AG09319 (cell line): ENCODE measurements at places on chromosomes 11 and 22.

DNA sequence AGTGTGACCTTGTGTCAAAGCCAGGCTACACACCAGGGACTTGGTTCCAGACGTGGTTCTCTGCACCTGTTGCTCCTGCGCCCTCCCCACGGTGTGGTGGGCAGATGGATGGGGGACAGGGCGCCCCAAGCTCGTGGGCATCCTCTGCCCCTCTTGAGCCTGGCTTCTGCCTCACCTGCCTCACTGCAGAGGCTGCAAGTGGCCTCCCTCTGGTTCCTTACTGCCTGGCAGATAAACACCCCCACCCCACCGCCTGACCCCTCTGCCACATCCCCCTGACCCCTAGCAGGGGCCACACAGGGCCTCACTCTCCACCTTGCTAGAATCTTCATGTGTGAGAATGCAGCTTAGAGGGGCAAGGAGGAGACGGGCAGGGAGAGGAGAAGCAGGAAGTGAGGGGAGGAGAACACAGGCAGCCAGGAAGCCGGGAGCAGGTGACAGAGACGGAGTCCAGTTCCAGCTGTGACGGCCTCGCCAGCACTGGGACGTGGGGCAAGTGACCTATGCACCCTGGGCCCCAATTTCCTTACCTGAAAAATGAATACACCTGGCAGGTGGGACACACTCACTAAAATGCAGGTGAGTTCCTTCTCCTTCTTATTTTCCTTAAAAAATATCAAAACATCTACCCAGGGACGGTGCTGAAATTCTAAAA is 178.3 kb downstream of the EFCAB6 start:
- DNase-seq = no peak

DNA sequence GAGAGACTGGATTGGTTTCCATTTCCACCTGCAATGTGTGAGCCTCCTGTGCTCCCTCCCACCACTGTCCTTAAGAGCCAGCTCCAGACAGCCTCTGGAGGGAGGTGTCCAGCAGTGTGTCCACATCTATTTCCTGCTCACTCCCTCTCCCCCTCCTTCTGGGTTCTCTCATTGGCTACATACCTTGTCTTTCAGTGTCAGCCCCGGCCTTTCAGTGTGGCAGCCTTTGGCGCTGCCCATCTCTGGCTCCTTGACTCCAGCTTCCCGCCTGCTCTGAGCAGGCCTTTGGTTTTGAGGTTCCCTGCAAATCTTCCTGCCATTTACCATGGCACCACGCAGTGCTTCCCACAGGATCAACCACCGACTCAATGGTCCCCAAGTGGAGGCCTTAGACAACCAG is 19.0 kb upstream of the PTPRJ start:
- DNase-seq = no peak

DNA sequence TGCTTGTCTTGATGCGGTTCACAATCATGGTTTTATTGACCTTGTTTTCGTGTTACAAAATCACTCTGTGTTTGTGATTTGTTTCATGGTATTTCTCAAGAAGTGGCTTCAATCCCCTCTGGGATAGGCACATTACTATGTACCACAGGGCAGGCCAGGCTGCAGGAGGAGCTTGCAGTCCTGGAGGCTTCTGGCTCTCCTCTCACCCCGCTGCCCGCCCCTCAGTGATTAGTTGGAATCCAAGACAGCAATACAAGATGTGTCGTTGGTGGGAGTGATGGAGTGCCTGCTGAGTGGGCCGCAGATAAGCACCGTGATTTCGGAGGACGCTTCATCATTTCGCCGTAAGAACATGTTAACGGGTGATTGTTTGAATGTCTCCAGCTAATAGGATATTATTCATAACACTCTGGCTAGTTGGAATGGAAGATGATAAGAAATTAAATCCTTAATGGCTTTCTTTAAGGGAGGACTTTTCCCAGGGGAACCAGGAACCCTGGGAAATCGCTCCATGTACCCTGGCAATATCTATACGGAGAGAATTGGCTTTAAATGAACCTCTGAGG is 384.4 kb downstream of the MIAT start:
- DNase-seq = no peak

DNA sequence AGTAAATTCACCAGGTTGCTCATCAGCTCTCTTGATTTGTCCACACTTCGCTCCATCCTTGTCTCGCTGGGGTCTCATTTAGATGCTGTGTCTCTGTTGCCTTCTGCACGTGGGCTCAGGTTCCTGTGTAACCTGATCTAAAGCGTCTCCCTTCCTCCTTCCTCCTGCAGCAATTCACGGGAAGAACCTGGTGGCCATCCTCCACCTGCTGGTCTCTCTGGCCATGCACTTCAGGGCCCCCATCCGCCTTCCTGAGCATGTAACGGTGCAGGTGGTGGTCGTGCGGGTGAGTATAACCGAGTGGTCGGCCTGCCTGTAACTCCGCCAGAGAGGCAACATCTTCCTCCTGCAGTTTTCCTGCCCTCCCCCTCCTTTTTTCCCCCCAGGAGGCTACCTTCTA is 48.0 kb upstream of the PARVG start:
- no peak for DNase-seq

- DNase-seq = no peak
These were observed 1.2 kb downstream of the SYVN1 start for GRCh38 chr11:65132988-65133700.

DNA sequence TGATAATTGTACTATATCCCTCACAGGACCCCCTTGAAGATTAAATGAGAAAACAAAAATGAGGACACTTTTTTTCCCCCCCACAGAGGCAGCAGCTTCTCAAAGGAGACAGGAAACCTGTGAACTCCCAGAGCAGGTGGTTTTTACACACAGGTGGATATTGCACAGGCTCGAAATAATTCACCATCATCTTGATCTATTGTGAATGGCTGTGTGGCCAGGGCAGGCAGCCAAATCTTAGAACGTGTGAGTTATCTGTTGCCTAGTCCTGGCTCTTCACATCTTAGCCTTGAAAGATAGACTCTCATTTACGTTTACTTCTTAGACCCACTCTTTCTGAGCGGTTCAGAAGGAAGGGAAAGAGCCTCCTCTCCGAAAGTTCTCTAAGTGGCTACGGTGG is 23.5 kb downstream of the PPFIBP2 start:
- DNase-seq = no peak

GRCh38 chr11:39361557-39361956 is 2097.9 kb downstream of the LRRC4C start:
- no peak for DNase-seq

- DNase-seq = peak; percentile 75
These were observed at the start of gene CDON for GRCh38 chr11:126062679-126063506. TSS of gene CDON (minus strand) at chr11:126062866. CDS start at chr11:126023476, 39,390 bp downstream.

DNA sequence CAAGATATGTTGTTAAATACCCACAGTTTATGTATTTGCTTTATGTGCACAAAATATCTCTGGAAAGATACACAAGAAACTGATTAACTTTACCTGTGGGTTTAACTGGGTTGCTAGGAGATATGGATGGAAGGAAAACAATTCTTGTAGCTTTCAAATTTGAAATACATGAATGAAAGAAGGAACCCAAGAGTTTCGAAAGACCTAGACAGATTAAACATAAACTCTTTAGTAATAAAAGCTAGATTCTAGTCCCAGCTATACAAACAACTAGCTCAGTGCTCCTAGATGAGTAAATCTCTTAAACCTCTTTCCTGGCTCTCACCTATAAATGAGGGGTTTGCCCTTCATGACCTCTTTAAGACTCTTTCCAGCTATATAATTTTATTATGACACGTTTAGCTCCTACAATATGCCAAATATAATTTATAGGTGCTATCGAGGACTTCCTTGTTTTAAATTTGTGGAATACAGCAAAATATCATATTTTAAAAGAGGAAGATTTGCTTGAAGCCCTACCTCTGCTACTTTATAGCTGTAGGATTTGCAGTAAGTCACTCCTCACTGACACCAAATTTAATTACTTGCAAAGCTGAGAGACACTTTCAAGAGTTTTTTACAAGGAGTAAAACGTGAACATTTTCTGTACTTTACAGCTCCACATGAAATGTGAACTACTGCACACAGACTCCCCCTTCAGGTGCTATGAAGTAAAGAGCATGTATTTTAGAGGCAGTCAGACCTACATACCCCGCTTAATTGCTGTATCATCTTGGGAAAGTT is 50.7 kb downstream of the RRAS2 start:
- no peak for DNase-seq

DNA sequence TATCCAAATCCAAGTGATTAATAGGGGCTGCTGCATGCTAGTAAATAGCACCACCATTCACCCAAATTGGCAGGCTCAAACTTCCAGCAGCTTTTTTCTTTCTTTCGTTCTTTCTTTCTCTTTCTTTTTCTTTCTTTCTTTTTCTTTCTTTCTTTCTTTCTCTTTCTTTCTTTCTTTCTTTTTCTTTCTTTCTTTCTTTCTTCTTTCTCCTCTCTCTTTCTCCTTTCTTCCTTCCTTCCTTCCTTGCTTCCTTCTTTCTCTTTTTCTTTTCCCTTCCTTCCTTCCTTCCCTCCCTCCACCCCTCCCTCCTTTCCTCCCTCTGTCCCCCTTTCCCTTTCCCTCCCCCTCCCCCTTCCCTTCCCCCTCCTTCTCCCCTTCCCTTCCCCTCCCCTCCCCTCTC is 81.5 kb downstream of the PDE3B start:
- no peak for DNase-seq

- no peak for DNase-seq
These were observed 3.9 kb downstream of the GALR3 start for GRCh38 chr22:37827056-37827455.

DNA sequence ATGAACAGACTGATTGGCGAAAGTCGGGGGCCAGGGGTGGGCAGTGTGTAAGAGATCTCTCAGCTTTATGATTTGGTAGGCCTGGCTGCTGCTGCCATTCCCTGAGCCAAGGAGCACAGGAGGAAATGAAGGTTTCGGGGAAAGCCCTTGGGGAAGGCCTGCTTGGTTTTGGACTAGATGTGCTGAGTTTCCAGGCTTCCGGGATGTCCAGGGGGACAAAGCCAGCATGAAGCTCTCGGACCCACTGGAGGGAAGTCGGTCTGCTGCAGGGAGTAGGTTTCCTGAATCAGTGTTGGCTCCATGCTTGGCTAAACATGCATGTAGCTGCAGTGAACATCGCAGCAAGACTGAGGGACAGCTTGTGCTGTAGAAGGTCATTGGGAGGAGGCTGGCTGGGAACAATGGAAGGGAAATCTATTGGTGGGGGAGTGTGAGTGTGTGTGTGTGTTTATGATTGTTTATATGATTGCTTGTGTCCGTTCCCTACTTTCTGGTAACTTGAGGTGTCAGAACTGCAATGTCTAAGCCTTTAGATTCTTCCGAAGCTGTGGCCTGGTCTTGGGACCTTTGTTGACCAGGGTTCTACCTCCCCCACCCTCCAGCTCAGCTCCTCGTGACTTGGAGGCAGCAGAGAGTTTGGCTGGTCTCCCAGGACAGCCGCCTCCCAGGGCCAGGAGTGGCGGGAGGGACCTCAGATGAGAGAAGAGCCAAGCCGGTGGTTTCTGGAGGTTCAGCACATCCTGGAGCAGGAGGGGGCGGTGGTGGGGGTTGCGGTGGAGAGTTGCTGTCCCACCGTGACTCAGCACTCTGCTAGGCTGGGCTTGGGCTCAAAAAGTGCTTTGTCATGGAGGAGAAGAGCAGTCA is 4.0 kb upstream of the FTH1 start:
- DNase-seq = peak; percentile 99

DNA sequence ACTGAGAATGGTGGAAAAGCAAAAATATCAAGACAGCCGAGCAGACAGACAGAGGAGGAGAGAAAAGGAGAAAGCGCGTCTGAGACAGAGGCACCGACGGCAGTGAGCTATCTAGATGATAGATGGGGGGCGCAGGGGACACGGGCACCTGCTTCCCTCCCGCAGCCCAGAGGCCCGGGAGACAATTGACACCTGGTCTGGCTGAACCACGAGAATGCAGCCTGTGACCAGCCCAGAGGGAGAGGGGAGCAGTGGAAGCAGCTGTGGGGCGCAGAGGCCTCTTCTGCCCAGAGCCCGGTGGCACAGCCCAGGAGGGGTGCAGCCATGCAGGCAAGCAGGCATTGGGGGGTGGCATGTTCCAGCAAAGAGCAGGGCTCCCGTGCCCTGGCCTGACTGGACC is 48.2 kb downstream of the ELFN2 start:
- DNase-seq = no peak

- DNase-seq = no peak
These were observed 13.7 kb downstream of the APBB1 start for GRCh38 chr11:6405052-6405667.

- no peak for DNase-seq
These were observed 3.8 kb downstream of the CD81 start for GRCh38 chr11:2380807-2381350.

DNA sequence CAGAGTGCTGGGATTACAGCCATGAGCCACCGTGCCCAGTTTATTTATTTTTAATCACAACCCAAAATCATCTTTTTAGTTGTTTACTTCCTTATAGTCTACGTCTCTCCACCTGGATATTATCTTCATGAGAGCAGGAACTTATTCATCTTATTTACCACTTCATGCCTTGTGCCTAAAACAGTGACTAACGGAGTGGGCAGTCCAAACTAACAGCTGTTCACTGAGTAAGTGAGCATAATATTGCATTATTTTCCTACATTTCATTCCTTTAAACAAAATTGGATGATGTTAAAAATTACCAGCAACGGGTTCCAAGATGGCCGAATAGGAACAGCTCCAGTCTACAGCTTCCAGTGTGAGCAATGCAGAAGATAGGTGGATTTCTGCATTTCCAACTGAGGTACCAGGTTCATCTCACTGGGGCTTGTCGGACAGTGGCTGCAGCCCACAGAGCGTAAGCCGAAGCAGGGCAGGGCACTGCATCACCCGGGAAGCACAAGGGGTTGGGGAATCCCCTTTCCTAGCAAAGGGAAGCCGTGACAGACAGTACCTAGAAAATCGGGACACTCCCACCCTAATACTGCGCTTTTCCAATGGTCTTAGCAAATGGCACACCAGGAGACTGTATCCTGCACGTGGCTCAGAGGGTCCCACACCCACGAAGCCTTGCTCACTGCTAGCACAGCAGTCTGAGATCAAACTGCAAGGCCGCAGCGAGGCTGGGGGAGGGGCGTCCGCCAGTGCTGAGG is 14.1 kb downstream of the TMEM123 start:
- DNase-seq = no peak

GRCh38 chr22:38397189-38398085 is 57.6 kb downstream of the KCNJ4 start:
- DNase-seq = no peak

DNA sequence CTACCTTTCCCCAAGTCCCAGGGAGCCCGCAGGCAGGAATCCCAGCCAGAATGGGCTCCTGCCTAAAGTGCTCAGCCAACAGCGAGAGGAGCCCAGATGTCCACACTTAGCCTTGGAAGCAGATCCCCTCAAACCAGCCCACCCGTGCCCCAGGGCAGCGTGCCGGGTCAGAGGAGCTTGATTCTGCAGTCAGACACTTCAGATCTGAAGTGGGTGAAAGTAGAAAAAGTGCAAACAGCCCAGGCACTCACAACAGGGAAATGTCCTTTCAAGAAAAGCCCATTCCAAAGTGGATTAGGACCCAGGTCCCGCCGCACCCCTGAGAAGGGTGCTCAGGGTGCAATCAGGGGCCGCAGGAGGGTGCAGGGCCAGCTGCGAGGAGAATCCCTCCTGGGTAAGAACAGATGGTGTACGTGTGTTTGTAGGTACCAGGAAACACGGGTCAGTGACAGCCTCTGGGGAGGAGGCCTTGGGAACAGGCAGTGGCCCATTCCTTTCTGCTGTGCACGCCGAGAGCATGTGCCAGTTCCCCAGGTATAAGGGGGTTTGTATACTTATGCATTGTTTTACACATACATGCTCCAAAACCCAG is 17.7 kb downstream of the ELFN2 start:
- DNase-seq = no peak

- no peak for DNase-seq
These were observed 62.5 kb upstream of the OR4B1 start for GRCh38 chr11:48154151-48154550.
